Stimulated activated CD4-positive, alpha-beta T cell treated with anti-CD3 and anti-CD28 coated beads, Interleukin-1b, Interleukin-23, amount 100 ng/mL, for 1 hour (primary cell): ENCODE measurements at places on chromosomes 2 and 18.

GRCh38 chr2:33093283-33093993 is 146.7 kb downstream of the LTBP1 start:
- DNase-seq = no peak

- DNase-seq = no peak
Measured at GRCh38 chr2:67790622-67791021, 272.2 kb downstream of the C1D start.

- no peak for DNase-seq
Measured at GRCh38 chr18:51171625-51172259, 25.7 kb downstream of the MEX3C start.

- DNase-seq = no peak
Measured at GRCh38 chr18:34322365-34323289, 97.9 kb upstream of the NOL4 start.

GRCh38 chr2:197969391-197969893 is 165.0 kb downstream of the PLCL1 start:
- no peak for DNase-seq

DNA sequence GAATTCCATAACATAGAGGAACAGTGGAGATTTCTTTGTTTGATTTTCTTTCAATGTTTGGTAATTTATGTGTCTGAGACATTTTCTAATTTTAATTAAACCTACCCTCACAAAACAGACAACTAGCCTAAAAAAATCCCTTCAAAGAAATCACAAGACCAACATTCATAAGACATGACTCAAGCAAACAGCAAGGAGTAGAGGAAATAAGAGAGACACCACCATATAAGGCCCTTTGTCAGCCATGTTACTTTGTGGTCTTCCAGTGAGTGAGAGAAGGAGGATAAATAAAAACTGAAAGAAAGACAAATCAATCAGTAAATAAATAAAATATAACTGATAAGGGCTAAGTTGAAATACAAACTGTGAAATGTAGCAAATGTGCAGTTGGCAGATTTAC is 830.8 kb upstream of the SLC39A10 start:
- no peak for DNase-seq

- no peak for DNase-seq
Measured at GRCh38 chr2:174059178-174059883, 94.2 kb upstream of the SP3 start.
